ENCODE measurements at places on chromosomes 7 and 10. TPM values are rescaled to one million over a fixed set of nuclear protein-coding genes. Genes with fewer than 3 reads are reported as not detected.

DNA sequence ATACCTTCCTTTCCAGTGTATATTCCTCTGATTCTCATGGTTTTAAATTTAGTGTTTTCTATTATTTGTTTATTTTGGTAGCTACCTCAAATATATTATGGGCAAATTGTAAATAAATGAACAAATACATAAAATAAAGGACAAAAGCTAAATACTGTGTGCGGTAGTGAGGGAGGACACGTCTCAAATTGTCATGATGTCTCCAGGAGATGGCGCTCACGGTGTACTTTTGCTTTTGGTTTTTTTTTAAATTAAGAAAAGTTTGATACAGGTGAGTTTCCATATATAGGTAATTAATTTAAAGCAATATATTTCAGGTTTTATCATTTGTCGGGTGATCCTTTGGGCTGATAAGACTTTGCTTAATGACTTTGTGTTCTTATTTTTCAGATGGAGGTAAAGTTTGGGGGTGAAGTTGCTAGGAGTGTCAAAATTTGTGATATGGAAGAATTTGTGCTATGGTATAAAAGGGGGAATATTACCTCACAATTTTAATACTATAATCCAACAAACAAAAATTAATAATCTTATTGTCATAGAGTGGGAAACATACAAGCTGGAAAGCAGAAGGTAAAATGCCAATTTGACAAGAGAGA is 68.4 kb upstream of the TMEM229A start:
- no peak overlapping the region for H3K27ac ChIP-seq
- H3K36me3 ChIP-seq, result no peaks in the 10 kb centered on the region
- peak; percentile 14 for DNase-seq
- H3K4me3 ChIP-seq, result no peak overlapping the region
- no peaks in the 10 kb centered on the region for H3K4me1 ChIP-seq
- H3K27me3 ChIP-seq, result no peaks in the 10 kb centered on the region

- H3K4me1 ChIP-seq, result 0 out of 2 replicates have a peak, but pooled peaks cover 4% of the 10 kb centered on the region
- no peaks in the 10 kb centered on the region for H3K27me3 ChIP-seq
- no peak overlapping the region for H3K27ac ChIP-seq
- H3K4me3 ChIP-seq, result no peak overlapping the region
- no peaks in the 10 kb centered on the region for H3K36me3 ChIP-seq
- no peak for DNase-seq
These were observed 157.0 kb upstream of the MKLN1 start for GRCh38 chr7:131170440-131171271.

DNA sequence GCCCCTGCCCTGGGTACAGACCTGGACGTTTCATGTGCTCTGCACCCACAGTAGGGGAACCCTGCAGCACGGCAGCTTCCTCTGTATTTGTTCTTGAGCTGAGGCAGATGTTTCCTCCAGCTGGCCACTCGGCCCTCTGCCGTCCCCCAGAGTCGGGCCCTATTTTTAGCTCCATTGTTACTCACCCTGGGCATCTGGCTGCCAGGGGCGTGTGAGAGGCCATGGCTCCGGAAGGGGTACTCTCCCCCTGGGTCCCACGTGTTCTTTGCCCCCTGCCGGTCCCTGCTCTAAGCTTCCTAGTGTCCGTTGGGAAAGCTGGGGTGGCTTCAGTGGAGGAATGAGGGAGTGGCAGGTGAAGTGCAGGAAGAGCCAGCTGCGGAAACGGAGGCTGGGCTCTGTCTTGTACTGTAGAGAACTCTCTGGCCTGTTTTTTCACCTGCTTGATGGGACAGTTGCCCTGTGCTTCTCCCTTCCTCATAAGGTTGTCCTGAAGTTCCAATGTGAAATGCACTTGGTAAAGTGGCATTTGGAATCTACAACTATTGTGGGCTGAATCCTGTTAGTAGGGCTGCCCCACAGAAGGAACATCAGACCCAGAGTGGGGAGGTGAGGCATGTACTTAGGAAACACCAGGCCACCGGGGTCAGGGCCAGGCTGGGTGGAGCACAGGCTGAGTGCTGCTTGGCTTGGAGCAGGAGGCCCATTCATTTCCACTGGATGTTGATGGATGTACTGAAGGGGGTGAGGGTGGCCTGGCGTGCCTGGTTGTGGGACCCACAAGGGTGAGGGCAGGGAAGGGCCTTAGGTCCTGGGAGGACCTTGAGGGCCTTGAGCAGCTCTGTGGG is 30.6 kb downstream of the PALD1 start:
- peaks cover 9% of the 10 kb centered on the region for H3K4me1 ChIP-seq
- H3K4me3 ChIP-seq, result no peak overlapping the region
- no peak for DNase-seq
- H3K27ac ChIP-seq, result no peak overlapping the region
- peaks cover 6% of the 10 kb centered on the region for H3K27me3 ChIP-seq

DNA sequence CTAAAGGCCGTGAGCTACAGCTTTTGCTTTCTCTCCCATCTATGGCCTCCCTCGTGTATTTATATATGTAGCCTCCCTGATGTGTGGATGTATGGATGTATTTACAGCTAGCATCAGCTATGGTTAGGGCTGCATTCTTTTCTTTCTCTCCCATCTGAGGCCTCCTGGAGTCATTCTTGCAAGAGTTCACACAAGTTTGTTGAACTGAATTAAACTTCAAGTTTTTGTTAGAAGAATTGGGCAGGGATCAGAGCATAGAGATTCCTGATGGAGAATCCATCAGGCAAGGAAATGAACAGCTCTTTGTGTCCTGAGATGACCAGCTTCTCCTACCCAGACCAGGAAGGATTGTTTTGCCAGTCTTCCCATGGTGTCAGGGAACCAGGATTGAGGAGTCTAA is 60.3 kb downstream of the AHCYL2 start:
- H3K4me1 ChIP-seq, result no peaks in the 10 kb centered on the region
- no peaks in the 10 kb centered on the region for H3K36me3 ChIP-seq
- no peak overlapping the region for H3K27ac ChIP-seq
- no peak overlapping the region for H3K4me3 ChIP-seq
- DNase-seq, result no peak

DNA sequence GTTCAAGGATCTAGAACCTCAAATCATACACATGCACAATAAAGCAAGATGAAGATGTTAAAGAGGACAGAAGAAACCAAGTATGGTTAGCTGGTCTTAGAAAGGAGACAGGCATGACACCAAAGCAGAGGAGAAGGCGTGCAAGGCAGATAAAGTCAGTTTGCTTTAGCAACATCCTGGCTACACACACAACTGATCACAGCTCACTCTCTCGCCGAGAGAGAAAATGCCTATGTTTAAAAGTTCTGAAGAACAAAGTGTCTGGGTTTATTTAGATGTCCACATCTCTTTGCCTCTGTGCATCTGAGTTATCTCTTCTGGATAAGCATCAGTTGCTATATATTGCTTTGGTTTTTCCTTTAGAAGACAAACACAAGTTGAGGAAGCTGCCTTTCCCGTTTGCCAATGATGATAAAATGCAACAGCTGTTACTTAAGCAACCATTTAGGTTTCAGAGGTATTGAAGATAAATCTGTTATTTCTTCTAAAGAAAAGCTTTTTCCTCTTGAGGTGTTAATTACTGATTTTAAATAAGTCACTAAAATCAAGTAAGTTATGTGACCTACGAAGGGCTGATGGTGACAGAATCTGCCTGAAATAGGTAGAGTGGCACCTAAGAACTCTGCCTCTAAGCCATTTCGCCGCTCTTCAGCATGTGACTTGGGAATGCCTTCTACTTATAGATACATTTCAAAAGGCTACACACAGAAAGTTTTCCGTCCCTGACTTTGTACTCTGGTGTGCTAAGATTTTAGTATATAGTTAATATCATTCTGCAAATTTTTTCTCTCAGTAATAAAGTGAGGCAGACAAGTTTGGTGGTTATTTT is 146.2 kb upstream of the ASAH2 start:
- H3K4me1 ChIP-seq, result peaks cover 54% of the 10 kb centered on the region

- H3K27me3 ChIP-seq, result no peaks in the 10 kb centered on the region
- H3K36me3 ChIP-seq, result no peaks in the 10 kb centered on the region
- H3K4me1 ChIP-seq, result peaks cover 31% of the 10 kb centered on the region
These were observed 328.4 kb upstream of the AOAH start for GRCh38 chr7:37052705-37053104.

DNA sequence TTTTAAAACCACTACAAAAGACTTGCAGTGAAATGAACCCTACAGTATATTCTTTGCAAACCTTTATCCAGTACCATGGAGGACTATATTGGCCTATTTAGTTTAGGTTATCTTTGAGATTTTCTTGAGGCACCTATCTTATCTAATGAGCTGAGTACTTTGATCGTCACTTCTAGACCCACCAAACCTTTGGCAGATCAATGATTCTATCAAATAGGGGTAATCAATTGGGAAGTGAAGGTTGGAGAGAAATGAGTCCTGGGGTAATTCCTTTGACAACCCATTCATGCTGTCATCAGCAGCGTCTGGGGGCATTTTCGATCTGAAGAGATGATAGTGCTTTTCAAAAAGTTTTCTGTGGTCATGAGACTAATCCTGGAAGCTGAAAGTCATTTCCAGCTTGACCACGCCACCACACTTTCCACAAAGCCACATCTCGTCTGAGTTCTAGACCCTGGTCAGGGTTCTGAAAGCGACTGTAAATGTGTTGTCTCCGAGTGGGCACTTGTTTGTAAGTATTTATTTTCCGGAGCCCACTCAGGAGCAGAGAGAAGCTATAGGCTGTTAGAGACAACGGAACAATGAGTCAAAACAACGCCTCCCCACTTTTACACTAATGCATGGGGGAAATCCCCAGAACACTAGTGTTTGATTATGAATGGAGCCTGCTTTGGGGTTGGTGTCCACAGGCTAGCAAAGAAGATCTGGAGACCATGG is 4.8 kb downstream of the EGR2 start:
- H3K36me3 ChIP-seq, result no peaks in the 10 kb centered on the region
- H3K4me1 ChIP-seq, result peaks cover 36% of the 10 kb centered on the region
- no peak overlapping the region for H3K4me3 ChIP-seq
- DNase-seq, result no peak

GRCh38 chr10:11106621-11107374 is 89.1 kb downstream of the CELF2 start:
- H3K27me3 ChIP-seq, result no peaks in the 10 kb centered on the region
- H3K4me3 ChIP-seq, result no peak overlapping the region
- H3K4me1 ChIP-seq, result no peaks in the 10 kb centered on the region
- no peak overlapping the region for H3K27ac ChIP-seq
- no peak for DNase-seq
- no peaks in the 10 kb centered on the region for H3K36me3 ChIP-seq

The KLLN gene
- total RNA-seq, result 0.39 TPM

The MET gene
- total RNA-seq, result 23.3 TPM

The MUC12 gene
- total RNA-seq, result not detected

The PON3 gene
- total RNA-seq, result 14.1 TPM

Measured in HepG2 (cell line).